ENCODE measurements at places on chromosomes 12 and 14. TPM values are rescaled to one million over a fixed set of nuclear protein-coding genes. Genes with fewer than 3 reads are reported as not detected.

DNA sequence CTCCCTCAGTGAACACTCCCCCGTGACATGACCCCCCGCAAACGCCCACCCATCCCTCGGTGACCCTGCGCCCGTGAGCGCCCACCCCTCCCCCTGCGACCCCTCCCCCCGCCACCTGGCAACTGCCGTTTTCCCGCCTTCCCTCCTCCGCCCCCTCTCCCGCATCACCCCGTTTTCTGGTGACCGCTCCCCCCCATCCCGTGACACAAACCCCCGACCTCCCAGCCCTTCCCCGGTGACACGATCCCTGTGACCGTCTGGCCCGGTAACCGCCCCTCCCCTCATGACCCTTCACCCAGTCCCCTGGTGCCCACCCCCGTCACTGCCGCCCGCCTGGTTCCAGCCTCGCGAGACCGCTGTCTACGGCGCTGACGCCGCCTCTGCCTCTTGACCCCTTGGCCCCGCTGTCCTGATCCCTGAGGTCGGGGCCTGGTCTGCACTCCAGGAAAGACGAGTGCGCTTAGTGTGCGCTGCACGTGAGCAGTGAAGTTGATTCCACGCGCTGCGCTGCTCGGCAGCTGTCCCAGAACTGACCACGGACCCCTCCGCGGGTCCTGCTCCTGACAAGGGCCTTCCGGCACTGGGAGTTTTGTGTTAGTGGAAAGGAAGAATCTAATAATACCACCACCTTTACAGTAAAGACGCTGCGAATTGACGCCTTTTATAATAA lies 59.4 kb downstream of the DDX51 start:
- peak overlapping the region; percentile 32 for H3K27ac ChIP-seq
- peak; percentile 53 for DNase-seq
- H3K4me1 ChIP-seq: peaks cover 15% of the 10 kb centered on the region
- no peaks in the 10 kb centered on the region for H3K27me3 ChIP-seq
- H3K4me3 ChIP-seq: peak overlapping the region; percentile 71

GRCh38 chr14:75614179-75614578 lies 35.8 kb downstream of the FLVCR2 start:
- H3K27ac ChIP-seq: no peak overlapping the region
- no peaks in the 10 kb centered on the region for H3K27me3 ChIP-seq
- H3K4me1 ChIP-seq: peaks cover 8% of the 10 kb centered on the region
- no peaks in the 10 kb centered on the region for H3K36me3 ChIP-seq
- DNase-seq: no peak
- H3K4me3 ChIP-seq: no peak overlapping the region

GRCh38 chr12:49536526-49537071 lies 2.2 kb upstream of the KCNH3 start:
- H3K4me3 ChIP-seq: no peak overlapping the region
- no peaks in the 10 kb centered on the region for H3K36me3 ChIP-seq
- peaks cover 44% of the 10 kb centered on the region for H3K4me1 ChIP-seq

DNA sequence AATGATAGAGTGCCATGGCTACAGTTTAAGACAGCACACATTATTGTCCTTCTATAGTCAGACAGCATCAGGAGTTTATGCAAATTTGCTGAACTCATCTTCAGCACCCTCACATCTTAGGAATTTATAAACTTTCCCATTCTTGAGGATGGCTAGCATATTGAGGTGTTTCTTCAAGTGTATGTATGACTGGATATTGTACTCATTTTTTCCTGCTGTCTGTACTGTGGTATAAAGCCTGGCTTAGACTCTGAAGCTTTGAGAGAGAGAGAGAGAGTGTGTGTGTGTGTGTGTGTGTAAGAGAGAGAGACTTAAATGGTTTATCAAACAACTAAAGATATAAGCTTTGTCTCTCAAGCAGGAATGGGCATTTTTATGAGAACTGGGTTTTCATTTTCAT lies 161.6 kb downstream of the PIK3C2G start:
- DNase-seq: no peak
- no peaks in the 10 kb centered on the region for H3K4me1 ChIP-seq
- no peaks in the 10 kb centered on the region for H3K36me3 ChIP-seq
- no peaks in the 10 kb centered on the region for H3K27me3 ChIP-seq

DNA sequence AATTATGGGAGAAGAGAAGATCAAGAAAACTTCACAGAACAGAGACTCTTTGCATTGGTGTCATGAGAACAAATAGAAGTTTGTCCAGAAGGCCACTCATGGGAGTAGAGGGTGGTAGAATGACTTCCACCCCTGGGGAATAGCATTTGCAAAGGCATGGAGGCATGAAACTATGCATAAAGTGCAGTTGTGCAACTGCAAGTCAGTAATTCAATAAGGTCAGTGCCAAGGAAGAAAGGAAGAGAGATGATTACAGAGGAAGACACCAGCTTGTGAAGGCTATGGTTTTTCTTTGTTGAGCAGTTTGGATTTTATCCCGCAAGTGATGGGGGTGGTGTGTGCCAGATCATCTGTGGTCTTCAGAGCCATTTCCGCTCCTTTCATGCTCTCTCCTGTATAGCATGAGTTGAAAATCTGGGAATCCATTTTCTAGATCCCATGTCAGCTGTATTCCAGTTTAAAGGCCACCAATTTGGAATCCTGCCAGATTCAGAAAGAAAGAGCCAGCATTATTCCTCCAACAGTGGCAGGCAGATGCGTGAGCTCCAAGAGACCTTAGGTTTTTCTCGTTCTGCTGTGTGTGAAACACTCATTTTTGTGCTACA lies 67.6 kb upstream of the GRIN2B start:
- H3K27me3 ChIP-seq: no peaks in the 10 kb centered on the region
- no peak overlapping the region for H3K4me3 ChIP-seq
- DNase-seq: no peak
- no peaks in the 10 kb centered on the region for H3K4me1 ChIP-seq

DNA sequence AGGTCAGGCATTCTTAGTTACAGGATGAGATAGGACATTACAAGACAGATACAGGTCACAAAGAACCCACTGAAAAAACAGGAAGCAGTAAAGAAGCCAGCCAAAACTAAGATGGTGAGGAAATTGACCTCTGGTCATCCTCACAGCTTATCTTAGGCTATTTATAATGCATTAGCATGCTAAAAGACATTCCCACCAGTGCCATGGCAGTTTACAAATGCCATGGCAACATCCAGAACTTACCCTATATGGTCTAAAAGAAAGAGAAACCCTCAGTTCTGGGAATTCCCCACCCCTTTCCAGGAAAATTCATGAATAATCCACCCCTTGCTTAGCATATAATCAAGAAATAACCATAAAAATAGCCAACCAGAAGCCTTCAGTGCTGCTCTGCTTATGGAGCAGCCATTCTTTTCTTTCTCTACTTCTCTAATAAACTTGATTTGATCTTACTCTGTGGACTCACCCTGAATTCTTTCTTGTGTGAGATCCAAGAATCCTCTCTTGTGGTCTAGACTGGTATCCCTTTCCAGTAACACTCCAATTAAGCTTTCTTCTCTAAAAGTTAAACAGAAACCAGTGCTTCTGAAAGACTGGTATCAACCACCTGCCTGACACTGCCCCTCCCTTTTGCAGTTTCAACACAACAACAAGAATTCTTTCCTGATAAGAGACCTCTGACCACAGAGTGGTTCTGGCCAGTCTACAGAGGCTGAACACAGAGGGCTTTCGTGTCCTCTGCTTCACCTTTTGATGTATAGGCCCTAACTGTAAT lies 86.9 kb downstream of the BCAT1 start:
- H3K4me1 ChIP-seq: no peaks in the 10 kb centered on the region
- no peak for DNase-seq
- H3K36me3 ChIP-seq: no peaks in the 10 kb centered on the region
- no peak overlapping the region for H3K27ac ChIP-seq
- no peaks in the 10 kb centered on the region for H3K27me3 ChIP-seq

- H3K4me3 ChIP-seq: no peak overlapping the region
- H3K27me3 ChIP-seq: no peaks in the 10 kb centered on the region
- H3K27ac ChIP-seq: no peak overlapping the region
- H3K36me3 ChIP-seq: no peaks in the 10 kb centered on the region
Observed at GRCh38 chr12:94589591-94590001, 60.8 kb downstream of the TMCC3 start.

DNA sequence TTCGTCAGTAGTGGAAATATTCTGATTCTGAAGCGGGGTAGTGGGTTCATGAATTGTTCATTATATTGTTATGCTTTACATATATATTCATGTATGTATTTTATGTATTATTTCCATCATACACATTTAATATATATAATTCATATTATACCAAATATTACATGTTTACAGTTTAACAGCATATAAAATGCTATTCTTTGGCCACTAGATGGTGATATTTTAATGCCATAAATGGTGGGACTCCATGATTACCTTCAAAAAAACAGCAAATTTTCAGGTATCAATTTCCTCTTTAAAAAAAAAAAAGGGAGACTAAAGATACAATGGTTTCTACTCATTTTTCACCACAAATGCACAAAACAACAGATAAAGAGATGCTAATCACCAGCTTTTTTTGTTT lies 41.0 kb downstream of the BDKRB1 start:
- peaks cover 14% of the 10 kb centered on the region for H3K36me3 ChIP-seq
- H3K4me3 ChIP-seq: no peak overlapping the region
- no peaks in the 10 kb centered on the region for H3K4me1 ChIP-seq
- H3K27me3 ChIP-seq: no peaks in the 10 kb centered on the region

GRCh38 chr12:292186-292585 lies 29.6 kb upstream of the SLC6A13 start:
- H3K27ac ChIP-seq: no peak overlapping the region
- H3K27me3 ChIP-seq: no peaks in the 10 kb centered on the region
- H3K4me1 ChIP-seq: no peaks in the 10 kb centered on the region
- H3K36me3 ChIP-seq: peaks cover 14% of the 10 kb centered on the region
- H3K4me3 ChIP-seq: no peak overlapping the region

The ACOT6 gene
- not detected for total RNA-seq

The DRAM1 gene
- 7.9 TPM for total RNA-seq

The HOTAIR gene
- total RNA-seq: not detected

The CTSG gene
- total RNA-seq: not detected

All from B cell (primary cell).